ENCODE measurements at places on chromosomes 4 and X.

- no peak for DNase-seq
Observed at GRCh38 chr4:155593793-155594192, 72.9 kb upstream of the GUCY1A1 start.

GRCh38 chrX:56226980-56227379 lies 5.2 kb upstream of the KLF8 start:
- no peak for DNase-seq

- no peak for DNase-seq
Observed at GRCh38 chr4:157372154-157372553, 151.6 kb downstream of the GRIA2 start.

GRCh38 chrX:14616836-14617235 lies 87.5 kb downstream of the GLRA2 start:
- DNase-seq = no peak

DNA sequence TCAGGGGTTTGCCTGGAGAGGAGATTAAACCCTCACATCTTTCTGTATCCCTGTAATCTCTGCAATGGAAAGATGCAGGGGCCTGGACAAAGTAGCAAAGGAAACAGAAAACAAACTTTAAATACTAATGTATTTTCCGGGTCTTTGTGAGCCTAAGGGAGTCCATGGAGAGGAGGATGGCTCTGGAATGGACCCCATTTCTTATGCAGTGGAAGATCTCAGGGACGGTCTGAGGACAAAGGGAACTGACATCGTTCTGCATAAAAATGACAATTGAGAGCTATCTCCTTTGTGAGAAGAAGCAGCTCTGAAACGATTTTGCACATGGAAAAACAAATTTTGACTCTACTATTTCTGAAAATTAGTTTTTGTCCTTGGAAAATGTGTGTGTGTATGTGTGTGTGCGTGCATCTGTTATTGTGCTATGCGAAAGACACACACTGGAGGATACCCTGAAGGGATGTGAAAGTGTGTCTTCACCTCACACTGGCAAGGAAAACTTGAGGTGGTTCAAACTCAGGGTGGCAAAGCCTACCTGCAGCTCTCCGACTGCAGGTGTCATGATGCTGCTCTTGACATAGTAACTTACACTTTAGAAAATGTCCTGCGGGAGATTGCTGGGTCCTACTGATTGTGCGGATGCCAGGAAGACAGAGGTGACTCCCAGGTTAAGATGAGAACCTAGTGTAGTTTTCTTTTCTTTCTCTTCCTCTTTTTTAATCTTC lies 126.4 kb upstream of the JADE1 start:
- no peak for DNase-seq

- no peak for DNase-seq
Observed at GRCh38 chr4:119480331-119480730, 148.3 kb downstream of the PDE5A start.

- DNase-seq = no peak
Observed at GRCh38 chrX:108219949-108220601, 128.5 kb downstream of the ATG4A start.

- DNase-seq = no peak
Observed at GRCh38 chr4:25939330-25939729, 25.3 kb downstream of the SMIM20 start.

- DNase-seq = no peak
Observed at GRCh38 chrX:21734175-21734574, 23.7 kb downstream of the SMPX start.

DNA sequence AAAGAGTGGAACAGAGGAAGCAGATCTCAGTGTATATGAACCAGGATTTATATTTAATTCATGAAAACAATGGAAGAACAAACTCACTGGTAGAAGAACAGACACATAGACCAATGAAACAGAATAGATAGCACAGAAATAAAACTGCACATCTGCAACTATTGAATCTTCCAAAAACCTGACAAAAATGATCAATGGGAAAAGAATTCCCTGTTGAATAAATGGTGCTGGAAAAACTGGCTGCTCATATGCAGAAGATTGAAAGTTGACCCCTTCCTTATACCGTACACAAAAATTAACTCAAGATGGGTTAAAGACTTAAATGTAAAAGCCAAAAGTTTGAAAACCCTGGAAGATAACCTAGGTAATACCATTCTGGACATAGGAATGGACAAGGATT lies 391.0 kb downstream of the MAGEB5 start:
- DNase-seq = no peak

DNA sequence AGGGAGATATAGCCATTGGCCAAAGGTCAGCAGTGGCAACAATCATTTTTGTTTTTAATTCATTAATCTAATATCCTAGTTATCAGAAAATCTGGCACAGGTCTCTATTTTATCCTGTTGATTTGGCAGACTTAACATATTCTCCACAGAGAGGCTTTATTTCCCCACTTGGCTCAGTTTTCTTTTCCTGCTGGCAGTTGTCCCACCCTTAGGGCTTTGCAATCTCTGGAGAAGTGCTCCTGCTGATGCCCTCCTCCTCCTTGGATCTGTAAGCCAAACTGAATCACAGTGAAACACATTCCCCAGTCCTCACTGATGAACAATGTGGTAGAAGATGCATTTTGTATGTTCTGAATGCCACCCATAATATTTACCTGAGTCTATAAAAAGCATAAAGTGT lies 889.7 kb downstream of the PDHA2 start:
- DNase-seq = no peak

DNA sequence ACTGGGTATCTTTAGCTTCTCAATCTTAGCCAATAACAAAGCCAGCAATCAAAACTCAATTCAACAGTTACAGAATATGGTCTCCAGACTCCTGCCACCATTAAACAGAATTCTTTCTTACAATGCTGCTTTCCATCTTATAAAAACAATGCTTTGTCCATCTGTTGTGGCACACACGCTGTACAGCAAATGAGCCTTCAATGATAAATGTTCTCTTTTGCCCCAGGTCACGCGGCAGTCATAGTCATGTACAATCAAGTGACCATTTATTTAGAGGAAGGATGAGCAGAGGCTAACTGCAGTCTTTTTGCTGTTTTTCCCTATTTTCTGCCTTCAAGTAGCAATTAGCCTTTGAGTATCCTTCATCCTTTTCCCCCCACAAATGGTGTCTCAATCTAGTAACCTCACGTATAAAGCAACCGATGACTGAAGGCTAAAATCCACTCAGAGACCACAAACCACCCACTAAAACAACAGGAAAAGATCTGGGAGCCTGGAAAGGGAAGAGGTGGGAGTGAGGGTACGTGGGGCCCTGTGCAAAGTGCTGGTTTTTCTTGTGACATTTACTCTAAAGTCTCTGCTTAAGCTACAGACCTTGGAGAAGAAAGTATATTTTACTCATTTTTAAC lies 24.4 kb downstream of the TRIM2 start:
- no peak for DNase-seq
